ENCODE measurements at places on chromosomes 5 and 9.

GRCh38 chr5:113255579-113256386, 179.0 kb downstream of the TSSK1B start:
- no peak for DNase-seq

DNA sequence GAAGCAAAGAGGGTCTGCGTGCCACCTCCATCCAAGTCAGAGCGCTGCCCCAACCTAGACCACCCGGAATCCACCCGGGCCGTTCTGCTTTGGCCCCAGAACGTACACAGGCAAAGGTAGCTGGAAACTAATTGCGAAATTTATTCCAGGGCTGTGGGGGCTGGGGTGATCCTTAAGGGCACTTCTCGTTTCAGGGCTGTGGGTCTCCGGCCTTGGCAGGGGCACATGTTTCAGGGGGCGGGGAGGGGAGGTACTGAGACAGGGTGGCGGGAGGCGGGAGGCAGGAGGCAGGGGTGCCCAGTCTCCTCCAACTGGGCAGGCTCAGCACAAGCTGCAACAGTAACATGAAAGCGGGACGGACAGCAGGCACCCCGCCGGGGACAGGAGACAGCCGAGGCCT, 26.1 kb downstream of the NR5A1 start:
- DNase-seq: no peak

- no peak for DNase-seq
Observed at GRCh38 chr9:82882138-82882537, 180.8 kb downstream of the RASEF start.

DNA sequence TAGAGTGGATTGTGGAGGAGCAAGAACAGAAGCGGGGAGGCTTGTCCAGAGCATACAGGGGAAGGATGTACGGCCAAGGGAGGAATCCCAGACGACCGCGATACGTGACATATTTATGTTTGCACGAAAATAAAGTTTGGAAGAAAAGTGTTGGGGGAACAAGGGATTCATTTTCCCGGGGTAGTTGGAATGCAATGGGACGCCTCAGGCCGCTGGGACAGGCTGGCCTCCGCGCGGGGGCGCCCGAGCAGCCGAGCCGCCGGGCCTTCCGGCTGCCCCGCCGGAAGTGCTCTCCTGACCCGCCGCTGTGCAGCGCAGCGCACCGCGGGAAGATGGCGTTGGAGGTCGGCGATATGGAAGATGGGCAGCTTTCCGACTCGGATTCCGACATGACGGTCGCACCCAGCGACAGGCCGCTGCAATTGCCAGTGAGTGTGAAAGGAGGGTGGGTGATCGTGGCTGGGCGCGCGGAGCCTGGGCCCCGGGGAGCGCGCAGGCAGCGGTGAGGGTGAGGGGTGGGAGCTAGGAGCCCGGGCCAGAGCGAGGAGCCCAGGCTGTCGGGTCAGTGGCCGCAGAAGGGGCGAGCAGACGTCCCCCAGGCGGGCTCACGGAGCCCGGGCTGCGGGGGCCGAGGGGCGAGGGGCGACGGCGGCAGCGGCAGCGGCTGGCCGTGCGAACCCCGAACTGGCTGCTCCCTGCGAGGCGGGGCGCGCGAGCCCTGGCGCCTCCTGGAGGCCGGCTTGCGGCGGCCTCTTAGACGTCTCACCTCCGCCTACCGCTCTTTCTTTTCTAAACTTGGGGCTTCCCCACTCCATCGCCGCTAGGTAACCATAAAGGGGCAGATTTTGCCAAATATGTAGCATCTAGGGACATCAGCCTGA, at the start of gene PHAX:
TSS of gene PHAX (plus strand) at position 317 of the 881 bp plus-strand sequence. CDS start at position 333, 16 bp downstream.
- peak; percentile 42 for DNase-seq

GRCh38 chr5:151196556-151197290, 27.2 kb downstream of the CCDC69 start:
- DNase-seq: no peak

GRCh38 chr5:124583469-124584350, 162.7 kb downstream of the ZNF608 start:
- DNase-seq: no peak

- DNase-seq: no peak
Observed at GRCh38 chr5:95417971-95418370, 26.8 kb downstream of the FAM81B start.

DNA sequence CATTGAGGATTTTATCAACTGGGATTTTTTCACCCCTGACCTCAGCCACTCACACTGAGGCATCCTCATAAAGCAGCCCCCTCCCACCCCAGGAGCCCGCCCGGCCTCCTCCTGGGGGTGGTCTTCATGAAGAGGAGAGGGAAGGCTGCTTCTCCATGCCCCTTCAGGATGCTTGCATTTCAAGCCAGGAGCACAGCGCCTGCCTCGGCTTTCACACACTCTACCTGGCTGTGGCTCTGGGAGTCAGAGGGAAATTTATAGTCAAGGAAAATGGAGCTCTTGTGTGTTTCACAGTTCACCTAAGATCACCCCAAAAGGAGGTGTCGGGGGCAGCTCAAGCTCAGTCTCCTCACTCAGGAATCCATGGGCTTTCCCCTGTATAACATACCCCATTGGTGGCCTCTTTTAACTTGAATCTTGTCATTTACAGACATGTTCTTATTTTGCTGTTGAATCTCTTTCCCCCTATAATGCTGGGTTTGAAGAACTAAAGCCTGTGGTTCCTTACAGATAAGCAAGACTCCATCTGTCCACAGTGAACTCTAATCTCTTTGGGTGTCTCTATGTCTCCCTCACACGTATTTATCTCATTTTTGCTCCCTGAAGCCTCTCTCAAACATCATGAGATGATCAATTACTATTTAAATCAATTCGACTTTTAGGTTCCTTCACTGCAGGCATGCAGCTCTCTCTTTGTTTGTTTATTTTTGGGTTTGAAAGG, 22.6 kb upstream of the IQGAP2 start:
- DNase-seq: no peak

- no peak for DNase-seq
Observed at GRCh38 chr5:174094857-174095606, 49.5 kb downstream of the NSG2 start.

DNA sequence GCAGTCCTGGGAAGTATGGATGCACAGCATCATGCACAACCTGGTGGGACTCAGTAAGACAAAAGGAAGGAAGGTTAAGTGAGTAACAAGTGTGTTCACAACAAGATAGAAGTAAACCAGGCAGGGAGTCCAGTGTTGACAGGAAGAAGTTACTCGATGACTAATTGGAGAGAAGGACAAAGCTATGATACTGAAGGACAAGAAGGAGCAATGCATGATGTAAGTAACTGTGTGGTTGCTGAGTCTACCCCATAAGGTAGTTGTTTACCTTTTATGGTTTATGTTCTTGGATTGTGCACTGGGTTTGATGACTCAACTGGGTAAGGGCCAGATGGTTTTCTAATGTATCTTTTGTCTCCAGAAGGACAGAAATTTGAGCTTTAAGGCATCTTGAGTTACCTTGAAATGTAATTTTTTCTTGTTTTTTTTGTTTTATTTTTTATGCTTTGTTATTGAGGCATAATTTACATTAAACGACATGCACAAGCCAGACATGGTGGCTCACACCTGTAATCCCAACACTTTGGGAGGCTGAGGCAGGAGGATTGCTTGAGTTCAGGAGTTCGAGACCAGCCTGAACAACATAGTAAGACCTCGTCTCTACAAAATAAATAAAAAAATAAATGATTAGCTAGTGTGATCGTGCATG, 89.2 kb upstream of the CAST start:
- DNase-seq: no peak

DNA sequence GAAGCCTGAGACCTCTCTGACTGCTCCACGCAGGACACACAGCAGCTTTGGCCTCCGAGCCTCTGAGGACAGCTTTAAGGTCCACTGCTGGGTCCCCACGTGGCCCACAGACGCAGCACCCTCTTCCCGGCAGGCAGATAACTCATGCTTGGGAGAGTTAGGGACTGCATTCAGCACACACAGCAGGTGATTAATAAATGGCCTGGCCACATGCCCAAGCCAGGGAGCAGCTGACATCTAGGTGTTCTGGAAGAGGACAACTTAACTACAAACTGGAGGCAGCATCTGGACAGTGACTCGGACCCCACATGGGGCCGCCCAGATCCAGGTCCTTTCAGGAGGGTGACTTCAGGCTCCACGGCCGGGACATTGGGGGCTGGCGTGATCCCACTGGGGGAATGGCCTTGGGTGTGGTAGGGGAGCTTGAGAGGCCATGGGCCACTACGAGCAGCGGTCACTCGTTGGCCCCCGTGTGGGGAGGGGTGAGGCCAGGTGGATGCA, 11.3 kb downstream of the NINJ1 start:
- DNase-seq: peak; percentile 15

DNA sequence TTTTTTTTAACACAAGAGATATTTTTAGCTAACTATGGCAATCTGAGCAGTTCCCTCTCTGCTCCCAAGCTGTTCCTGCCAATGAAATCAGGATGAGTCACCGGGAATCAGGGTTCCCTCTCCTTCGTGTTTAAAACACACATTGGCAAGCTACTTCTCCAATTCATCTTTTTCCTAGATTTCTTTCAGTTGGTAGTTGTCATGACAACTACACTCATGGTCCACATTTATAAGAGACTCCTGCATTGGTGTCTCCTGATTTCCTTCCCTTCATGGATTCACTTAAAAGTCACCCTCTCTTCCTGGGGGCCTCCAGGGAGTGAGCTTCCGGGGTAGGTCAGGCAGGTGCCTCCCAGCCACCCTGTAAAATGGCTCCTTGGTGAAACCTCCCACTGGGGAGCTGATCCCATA, 72.3 kb upstream of the NIPAL4 start:
- DNase-seq: no peak

- DNase-seq: no peak
Observed at GRCh38 chr9:3047912-3048311, 204.0 kb upstream of the PUM3 start.

GRCh38 chr9:129102791-129103594, 7.6 kb downstream of the CRAT start:
- DNase-seq: no peak

GRCh38 chr5:150489360-150490295, 18.3 kb upstream of the NDST1 start:
- DNase-seq: no peak

DNA sequence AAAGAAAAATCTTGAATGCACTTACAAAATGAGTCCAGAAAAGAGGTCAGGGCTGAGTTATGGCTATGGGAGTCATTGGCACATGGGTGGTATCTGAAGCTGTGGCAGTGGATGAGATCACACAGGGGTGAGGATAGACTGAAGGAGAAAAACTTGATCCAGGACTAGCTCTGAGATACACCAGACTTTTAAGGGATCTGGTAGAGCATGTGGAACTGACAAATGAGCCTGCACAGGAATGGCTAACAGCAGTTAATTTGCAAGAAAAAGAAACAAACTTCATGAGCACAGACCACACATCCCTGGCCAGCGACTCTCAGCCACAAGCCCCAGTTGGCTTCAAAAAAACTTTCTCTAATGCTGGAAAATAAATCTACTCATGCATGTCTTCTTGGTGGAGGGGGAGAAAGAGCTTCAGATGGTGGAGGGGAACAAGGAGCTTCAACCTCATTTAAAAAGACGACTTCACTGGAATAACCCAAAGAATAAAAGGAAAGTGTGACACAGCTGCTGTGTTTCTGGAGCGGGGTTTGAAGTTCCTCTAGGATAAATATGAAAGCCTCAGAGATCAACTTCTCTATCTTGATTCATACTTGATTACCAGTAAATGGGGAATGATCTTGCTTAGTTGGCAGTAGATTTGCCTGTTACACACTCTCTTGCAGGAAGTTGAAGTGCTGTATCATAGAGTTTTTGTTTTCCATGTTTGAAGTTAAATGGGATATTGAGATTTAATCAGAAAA, 33.6 kb downstream of the TNFAIP8 start:
- DNase-seq: no peak

- DNase-seq: no peak
Observed at GRCh38 chr9:132487351-132487791, 77.4 kb downstream of the CFAP77 start.

- no peak for DNase-seq
Observed at GRCh38 chr9:128771094-128771721, 519 bp downstream of the ZER1 start.
